Activated T-cell treated with anti-CD3 and anti-CD28 coated beads, Interleukin-2, amount 50 U/mL, for 72 hours (primary cell): ENCODE measurements at places on chromosomes 11 and 22. TPM values are rescaled to one million over a fixed set of nuclear protein-coding genes. Genes with fewer than 3 reads are reported as not detected.

Gene OR5AR1
- total RNA-seq = not detected

Gene AGBL2
- total RNA-seq = 7.6 TPM

DNA sequence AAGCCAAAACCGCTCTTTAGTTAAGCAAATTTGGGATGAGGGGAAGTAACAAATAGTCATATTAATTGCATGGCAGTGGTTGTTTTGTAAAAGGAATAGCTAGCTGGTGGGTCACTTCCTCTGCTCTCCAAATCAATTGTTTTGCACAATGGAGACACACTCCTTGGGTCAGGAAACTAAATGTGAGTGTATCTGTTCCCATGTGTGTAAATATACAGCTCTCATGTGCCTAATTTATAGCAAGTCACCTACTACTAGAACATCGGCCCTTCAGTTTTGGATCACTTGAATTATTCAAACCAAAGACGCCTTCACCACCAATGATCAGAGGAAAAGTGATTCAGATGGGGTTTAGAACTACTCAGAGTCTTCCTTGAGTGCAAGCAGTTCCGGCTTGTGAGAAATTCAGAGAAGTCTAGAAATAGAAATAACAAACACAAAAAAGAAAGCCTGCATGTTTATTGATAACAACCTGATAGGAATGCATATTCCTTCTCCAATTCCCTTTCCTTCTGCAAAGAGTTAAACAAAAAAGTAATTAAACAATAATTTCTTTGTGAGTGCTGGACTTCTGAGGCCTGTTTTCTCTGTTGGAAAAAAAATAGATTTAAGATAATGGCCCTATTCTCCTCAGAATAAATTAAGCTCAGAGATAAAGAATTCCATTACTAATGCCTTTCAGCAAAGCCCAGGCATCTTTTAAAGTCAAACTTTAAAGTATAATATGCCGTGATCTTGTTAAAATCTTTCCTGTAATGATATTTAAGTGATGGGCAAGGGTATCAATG, 100.4 kb downstream of the KIRREL3 start:
- H3K4me3 ChIP-seq = no peak overlapping the region
- no peak overlapping the region for H3K27ac ChIP-seq
- H3K4me1 ChIP-seq = no peaks in the 10 kb centered on the region
- peaks cover 6% of the 10 kb centered on the region for H3K36me3 ChIP-seq
- DNase-seq = no peak

- H3K27me3 ChIP-seq = peaks cover 24% of the 10 kb centered on the region
- H3K4me3 ChIP-seq = no peak overlapping the region
- peaks cover 52% of the 10 kb centered on the region for H3K4me1 ChIP-seq
- DNase-seq = no peak
Observed at GRCh38 chr11:76801225-76801624, 18.1 kb downstream of the TSKU start.

GRCh38 chr11:17691976-17692375, 27.4 kb upstream of the MYOD1 start:
- H3K4me3 ChIP-seq = no peak overlapping the region
- H3K27ac ChIP-seq = no peak overlapping the region
- H3K4me1 ChIP-seq = no peaks in the 10 kb centered on the region
- peaks cover 1% of the 10 kb centered on the region for H3K36me3 ChIP-seq
- H3K27me3 ChIP-seq = peaks cover 41% of the 10 kb centered on the region
- no peak for DNase-seq

DNA sequence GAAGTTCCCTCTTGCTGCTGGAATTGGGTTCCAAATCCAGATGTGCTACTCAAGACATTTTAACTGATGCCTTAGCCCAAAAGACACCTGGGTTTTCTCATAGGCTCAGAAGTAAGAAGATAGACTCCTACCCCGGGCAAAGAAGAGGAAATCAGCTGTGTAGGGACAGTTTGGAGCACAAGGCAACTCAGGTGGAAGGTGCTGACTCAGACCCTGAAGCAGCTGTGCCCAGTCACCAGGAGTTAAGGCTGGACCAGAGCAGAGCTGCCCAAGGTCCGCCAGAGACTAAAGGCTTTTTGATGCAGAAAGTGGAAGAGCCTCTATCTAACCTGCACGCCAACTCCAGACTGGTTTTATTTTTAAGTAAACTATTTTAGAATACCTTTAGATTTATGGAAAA, 20.6 kb upstream of the RAB1B start:
- no peaks in the 10 kb centered on the region for H3K36me3 ChIP-seq
- H3K27me3 ChIP-seq = no peaks in the 10 kb centered on the region
- peak overlapping the region; percentile 4 for H3K27ac ChIP-seq
- no peak for DNase-seq
- H3K4me1 ChIP-seq = peaks cover 14% of the 10 kb centered on the region

DNA sequence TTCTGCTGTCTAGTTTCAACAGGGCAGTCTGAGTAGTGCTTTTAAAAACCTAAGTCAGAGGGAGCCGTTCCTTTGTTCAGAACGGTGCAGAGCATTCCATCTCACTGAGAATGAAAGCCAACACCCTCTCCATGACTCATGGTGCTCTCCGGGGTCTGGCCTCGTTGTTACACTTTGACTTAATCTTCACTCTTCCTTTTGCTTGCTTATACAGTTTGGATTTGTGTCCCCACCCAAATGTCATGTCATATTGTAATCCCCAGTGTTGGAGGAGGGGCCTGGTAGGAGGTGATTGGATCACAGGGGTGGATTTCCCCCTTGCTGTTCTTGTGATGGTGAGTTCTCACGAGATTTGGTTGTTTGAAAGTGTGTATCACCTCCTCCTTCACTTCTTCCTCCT, 292.2 kb downstream of the ST3GAL4 start:
- H3K27ac ChIP-seq = no peak overlapping the region
- DNase-seq = no peak
- no peak overlapping the region for H3K4me3 ChIP-seq
- no peaks in the 10 kb centered on the region for H3K27me3 ChIP-seq

- no peak for DNase-seq
- no peaks in the 10 kb centered on the region for H3K27me3 ChIP-seq
- peaks cover 8% of the 10 kb centered on the region for H3K36me3 ChIP-seq
- peaks cover 25% of the 10 kb centered on the region for H3K4me1 ChIP-seq
- no peak overlapping the region for H3K4me3 ChIP-seq
Observed at GRCh38 chr11:69135420-69136363, 20.0 kb upstream of the SMIM38 start.

DNA sequence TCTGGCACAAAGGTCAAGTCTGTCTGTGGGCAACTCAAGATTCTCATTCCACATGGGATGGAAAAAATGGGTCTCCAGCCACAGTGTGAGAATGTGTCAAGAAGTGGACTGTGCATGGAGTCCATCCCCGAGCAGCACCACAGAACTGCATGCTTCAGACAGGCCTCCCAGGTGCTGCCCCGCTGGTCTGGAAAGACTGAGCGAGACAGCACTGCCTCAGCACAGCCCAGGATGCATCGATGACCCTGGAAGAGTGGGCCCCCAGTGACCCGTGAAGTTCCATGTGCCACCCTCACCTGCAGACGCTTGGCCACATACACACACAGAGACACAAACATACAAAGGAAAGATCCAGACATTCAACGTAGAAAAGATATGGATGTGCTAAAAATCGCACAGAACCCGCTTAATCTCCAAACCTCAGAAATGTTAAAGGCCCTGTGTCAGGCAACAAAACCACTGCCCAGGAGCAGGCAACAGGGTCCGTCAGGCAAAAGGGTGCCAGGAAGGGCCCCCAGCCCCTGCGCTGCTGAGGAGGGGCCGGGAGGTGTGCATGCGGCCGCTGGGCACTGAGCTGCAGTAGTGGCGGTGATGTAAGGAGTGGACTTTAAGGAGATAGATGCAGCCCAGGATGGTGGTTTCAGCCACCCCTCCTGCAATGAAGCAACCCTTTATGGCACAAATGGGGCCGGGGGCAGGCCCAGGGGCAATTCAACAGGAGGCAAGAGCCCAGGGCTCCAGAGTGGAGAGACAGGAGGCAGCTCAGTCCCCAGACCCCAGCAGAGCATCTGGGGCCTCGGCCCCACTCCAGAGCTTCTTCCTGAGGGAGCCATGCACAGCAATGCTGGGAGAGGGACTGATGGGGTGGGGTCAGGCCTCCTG, 84.7 kb downstream of the DGCR2 start:
- no peak overlapping the region for H3K4me3 ChIP-seq
- H3K4me1 ChIP-seq = peaks cover 7% of the 10 kb centered on the region
- H3K27ac ChIP-seq = no peak overlapping the region
- no peak for DNase-seq
- no peaks in the 10 kb centered on the region for H3K27me3 ChIP-seq

DNA sequence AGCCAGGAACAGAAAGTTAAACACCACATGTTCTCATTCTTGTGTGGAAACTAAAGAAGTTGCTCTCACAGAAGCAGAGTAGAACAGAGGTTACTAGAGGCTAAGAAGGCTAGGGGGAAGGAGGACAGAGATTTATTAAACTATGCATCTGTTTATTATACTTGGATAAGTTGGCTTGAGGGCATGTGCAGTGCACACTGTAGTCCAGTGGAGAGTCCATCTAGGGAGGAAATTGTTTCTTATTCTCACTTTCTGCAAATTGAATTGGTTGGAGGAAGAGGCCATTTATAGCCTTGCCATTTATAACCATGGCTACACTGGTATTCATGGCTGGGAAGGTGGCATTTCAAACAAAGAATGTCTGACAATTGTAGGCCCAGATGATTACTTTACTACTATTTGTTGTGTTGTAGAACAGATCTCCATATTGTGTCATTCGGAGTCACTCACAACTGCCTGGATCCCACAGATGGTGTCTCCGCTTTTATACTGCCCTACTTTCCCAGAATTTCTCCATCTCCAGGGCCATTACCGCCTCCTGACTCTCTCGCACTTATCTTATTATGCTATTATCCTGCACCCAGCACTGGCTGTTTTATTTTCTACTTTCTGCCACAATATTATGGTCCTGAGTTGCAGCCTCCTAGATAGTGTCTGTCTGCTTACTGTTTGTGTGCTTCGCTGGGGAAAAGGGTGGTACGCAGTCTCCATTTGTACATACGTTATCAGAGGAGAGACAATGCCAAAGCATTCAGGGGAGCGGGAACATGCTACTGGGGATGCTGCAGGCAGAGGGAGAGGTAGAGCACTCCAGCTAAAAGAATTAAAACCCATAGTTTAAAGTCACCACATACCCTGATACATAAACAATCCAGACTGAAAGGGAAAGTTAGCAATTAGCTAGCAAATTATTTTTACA, 169.3 kb upstream of the BLID start:
- no peaks in the 10 kb centered on the region for H3K4me1 ChIP-seq
- H3K27me3 ChIP-seq = no peaks in the 10 kb centered on the region
- no peak overlapping the region for H3K27ac ChIP-seq
- no peaks in the 10 kb centered on the region for H3K36me3 ChIP-seq
- DNase-seq = no peak

GRCh38 chr11:123704341-123704740, 37.1 kb downstream of the ZNF202 start:
- H3K27ac ChIP-seq = no peak overlapping the region
- no peaks in the 10 kb centered on the region for H3K36me3 ChIP-seq
- H3K4me1 ChIP-seq = no peaks in the 10 kb centered on the region
